ENCODE measurements at places on chromosomes 1 and 21.

DNA sequence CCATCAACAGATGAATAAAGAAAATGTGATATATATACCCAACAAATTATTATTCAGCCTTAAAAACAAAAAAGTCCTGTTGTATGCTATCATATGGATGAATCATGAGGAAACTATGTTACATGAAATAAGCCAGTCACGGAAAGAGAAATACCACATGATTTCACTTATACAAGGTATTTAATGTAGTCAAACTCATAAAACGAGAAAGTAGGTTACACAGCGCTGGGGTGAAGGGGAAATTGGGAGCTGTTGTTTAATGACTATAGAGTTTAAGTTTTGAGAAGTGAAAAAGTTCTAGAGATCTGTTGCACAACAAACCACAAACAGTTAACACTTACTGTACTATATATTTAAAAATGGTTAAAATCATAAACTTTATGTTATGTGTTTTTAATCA is 58.5 kb downstream of the SLC25A24 start:
- DNase-seq = peak; percentile 85

DNA sequence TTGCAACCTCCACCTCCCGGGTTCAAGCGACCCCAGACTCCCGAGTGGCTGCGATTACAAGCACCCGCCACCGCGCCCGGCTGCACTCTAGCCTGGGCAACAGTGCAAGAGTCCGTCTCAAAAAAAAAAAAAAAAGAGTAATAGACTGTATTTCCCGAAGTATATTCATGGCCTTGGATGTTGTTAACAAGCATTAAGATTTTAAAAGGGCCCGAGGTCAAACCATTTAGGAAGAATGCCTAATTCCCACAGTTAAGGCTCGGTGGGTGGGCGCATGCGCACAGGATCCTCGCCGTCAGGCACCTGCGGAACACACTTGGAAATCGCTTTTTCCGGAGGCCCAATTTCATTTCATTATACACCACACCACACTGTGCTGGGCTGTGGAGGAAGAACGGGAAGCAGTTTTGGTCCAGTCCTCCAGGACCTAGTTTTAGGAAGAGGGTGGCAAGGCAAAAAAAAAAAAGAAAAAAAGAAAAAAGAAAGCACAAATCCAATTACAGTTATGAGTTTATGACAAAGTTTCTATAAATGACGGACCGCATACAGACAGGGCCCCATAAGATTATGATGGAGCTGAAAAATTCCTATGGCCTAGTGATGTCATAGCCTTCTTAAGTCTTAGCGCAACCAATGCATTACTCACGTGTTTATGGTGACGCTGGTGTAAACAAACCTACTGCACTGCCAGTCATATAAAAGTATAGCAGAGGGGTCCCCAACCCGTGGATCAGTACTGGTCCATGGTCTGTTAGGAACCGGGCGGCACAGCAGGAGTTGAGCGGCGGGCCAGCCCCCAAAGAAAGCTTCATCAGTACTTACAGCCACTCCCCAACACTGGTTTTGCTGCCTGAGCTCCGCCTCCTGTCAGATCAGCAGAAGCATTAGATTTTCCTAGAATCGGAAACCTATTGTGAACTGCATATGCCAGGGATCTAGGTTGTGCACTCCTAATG is 38.2 kb downstream of the H3-3A start:
- DNase-seq = peak; percentile 41

DNA sequence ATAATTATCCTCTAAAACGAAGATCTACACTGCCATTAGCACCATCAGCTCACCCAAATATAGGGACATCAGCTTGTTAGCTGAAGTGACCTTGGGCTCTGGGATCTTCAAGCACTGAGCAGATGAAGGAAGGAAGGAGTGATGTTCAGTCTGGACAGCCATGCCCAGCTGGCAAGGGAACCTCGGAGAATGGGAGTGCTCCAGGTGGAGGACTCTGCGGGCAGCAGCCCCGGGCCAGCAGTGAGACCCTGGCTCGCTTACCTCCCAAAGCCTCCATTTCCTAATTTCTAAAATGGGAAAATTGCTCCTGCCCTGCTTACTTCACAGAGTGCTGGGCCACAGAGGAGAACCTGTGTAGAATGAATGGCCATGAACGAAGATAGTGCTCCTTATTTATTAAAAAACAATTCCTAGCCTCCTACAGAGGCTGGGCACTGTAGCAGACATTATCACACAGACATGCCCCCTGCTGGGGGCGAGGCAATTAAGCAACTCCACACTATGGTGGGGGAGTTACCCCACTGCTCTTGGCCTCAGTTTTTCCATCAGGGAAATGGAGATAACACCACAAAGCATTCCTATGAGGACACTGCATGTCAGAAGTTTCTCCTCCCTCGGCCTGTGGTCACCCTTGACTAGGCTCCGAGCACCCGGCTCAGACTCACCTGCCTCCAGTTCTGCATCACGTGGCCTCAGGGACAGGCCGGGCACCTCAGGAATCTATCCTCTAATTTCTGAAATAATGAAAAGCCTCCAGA is 117.6 kb downstream of the KCNN3 start:
- DNase-seq = no peak

- no peak for DNase-seq
Measured at GRCh38 chr1:24970399-24970753, 40.3 kb upstream of the RUNX3 start.

DNA sequence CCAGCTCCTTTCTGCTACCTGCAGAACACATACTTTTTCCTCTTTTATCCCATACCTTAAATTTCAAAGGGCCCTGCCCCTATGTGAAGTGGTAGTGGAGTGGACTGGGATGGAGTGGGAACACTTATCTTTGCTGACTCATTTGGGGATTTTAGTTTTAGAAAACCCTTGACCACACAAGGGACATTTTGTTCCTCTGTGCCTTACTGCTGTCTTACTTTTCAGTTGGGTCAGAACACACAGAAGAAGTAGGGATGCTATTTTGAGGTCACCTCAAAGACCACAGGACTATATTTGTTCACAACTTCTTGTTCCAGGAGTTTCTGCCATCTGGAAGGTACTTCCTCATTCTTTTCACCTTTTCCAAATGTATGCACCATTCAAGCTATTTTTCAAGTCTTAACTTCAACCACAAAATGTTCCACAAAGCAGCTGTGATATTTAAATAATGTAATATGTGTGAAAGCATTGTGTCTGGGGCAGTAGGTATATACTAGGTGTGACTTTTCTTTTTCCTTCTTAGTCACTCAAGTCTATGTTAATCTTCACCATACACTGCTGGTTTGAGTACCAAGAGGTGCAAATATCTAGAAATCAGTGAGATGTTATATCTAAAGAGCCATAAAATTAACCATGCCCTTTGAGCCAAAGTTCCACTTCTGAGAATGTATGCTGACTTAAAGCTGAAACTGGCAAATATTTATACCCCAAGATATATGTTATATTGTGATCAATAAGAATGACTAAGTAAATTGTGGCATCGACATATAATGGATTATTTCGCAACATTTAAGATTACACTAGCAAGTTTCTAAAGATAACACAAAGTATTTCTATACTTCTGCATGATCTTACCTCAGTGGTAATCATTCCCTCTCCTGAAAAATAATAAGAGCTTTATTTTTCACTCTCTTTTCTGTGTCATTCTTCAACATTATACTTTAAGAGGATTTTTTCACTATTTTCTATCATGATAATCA is 308.5 kb downstream of the MRPL39 start:
- DNase-seq = no peak

GRCh38 chr1:224644553-224645154 is 28.5 kb downstream of the CNIH3 start:
- peak; percentile 61 for DNase-seq
